ENCODE measurements at places on chromosomes 2 and 18. TPM values are rescaled to one million over a fixed set of nuclear protein-coding genes. Genes with fewer than 3 reads are reported as not detected.

CHAC2 gene
- total RNA-seq: 13.2 TPM

DNAJC5G gene
- 0.19 TPM for total RNA-seq

THSD7B gene
- not detected for total RNA-seq

DNA sequence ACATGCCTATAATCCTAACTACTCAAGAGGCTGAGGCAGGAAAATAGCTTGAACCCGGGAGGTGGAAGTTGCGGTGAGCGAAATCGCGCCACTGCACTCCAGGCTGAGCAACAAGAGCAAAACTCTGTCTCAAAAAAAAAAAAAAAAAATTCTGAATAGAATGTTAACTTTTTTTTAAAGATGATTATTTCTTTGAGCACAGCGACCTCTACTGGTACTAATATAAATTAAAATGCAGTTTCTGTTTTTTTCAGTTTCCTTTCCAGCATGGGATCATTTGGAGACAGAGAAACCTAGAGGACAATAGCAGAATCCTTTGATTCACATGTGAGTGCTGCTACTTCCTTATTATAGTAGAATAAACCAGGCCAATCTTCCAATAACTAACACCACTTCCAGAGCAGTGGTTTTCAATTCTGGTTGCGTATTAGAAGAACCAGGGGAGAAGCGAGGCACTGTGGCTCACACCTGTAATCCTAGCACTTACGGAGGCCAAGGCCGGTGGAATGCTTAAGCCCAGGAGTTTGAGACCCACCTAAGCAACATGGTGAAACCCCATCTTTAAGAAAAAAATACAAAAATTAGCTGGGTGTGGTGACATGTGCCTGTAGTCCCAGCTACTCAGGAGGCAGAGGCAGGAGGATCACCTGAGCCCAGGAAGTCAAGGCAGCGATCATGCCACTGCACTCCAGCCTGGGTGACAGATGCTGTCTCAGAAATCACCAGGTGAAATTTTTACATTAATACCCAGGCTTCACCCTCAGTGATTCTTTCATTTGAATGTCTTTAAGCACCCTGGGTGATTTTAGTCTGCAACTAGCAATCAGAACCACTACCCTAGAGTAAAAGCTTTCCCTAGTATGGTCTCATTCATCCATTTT is 10.1 kb downstream of the SRSF7 start:
- H3K27me3 ChIP-seq: no peaks in the 10 kb centered on the region
- H3K4me3 ChIP-seq: no peak overlapping the region
- H3K4me1 ChIP-seq: peaks cover 66% of the 10 kb centered on the region
- peak; percentile 51 for DNase-seq
- peaks cover 52% of the 10 kb centered on the region for H3K36me3 ChIP-seq

DNA sequence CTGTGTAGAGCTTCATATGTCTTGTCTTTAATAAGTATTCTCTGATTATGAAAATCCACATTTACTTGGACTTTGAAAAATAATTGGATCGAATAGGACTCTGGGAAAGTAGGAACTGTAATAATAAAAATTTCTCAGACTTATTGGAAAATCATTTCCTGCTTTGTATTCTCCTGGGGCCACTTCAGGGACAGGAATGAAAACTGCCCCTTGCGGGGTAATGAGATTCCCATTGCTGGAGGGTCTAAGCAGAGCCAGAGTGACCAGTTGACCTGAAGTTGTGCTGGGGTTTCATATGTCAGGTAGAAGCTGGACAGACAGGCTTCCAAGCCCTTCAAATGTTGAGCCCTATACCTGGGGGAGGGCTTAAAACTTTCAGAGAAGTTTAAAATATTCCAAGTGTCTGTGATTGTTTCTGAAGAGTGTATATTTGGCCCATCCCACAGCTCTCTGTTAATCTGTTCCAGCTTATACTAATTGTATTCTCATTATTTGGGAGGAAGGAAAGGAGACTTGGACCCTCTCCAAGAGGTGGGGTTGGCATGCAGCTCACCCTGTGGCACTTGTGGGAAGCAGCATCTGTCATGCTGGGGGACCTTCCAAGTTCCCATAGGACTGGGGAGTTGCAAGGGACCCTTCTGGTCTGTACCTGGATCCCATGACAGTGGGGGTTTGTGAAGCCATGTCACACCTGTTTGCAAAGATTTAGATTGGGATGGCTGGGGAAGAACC is 268.7 kb upstream of the ATP5MC3 start:
- no peak for DNase-seq
- no peaks in the 10 kb centered on the region for H3K36me3 ChIP-seq
- no peak overlapping the region for H3K4me3 ChIP-seq
- H3K27ac ChIP-seq: no peak overlapping the region
- H3K27me3 ChIP-seq: peaks cover 2% of the 10 kb centered on the region

DNA sequence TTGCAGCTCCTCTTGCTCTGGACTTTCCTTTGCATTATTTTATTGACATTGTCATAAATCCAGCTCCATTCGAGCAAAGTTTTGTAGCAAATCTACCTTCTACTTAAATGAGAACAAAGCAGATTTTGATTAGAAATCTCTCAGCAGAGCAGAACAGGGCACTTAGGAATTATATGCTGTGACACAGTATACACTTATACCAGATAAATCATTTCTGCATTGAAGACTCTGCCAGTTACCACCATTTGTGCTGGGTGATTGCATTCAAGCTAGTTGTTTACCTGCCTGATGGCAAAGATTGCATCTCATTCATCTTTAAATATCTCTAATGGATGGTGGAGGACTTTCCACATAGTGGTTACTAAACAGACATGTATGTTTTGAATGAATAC is 441.7 kb upstream of the HNMT start:
- DNase-seq: no peak

- no peaks in the 10 kb centered on the region for H3K36me3 ChIP-seq
- peaks cover 6% of the 10 kb centered on the region for H3K4me1 ChIP-seq
- H3K27ac ChIP-seq: no peak overlapping the region
- H3K27me3 ChIP-seq: peaks cover 35% of the 10 kb centered on the region
These were observed 86.0 kb downstream of the NRP2 start for GRCh38 chr2:205768341-205768740.

GRCh38 chr2:184413671-184414229 is 184.6 kb upstream of the ZNF804A start:
- H3K4me1 ChIP-seq: no peaks in the 10 kb centered on the region
- H3K27me3 ChIP-seq: no peaks in the 10 kb centered on the region
- DNase-seq: no peak
- H3K27ac ChIP-seq: no peak overlapping the region

DNA sequence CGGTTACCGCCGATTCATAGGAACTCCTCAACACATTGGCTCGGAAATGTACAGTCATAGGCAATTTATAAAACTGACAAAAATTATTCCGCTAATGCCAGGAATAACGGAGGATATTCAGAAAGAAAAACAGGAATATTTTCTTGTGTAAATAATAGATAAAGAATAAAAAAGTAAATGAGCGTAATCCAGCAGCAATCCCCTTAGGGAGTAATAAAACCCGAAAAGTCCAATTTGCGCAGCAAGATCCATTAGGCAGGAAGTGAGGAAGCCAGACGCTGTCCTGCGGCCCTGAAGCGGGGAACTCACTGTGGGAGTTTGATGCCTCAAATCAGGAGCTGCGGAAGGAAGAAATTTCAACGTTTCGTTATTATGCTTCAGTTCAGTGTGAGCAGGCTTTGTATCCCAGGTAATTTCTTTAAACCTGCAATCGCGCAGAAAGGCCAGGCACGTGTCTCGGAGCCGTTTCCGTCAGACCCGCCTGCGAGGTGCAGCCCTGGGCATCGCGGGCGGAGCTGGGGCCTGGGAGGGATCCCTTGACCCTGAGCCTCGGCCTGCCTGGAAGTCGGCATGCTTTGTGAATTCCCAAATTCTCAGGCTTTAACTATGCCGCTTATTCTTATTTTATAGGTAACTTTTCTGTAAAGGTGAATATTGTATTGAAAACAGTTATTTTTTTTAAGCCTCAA is 180.9 kb upstream of the ALKAL2 start:
- peaks cover 1% of the 10 kb centered on the region for H3K36me3 ChIP-seq
- no peak overlapping the region for H3K4me3 ChIP-seq
- peaks cover 5% of the 10 kb centered on the region for H3K4me1 ChIP-seq
- DNase-seq: no peak
